ENCODE measurements at places on chromosomes 6 and 20. TPM values are rescaled to one million over a fixed set of nuclear protein-coding genes. Genes with fewer than 3 reads are reported as not detected.

Gene POPDC3
- total RNA-seq: 2.5 TPM

Gene COL21A1
- total RNA-seq: 151 TPM

GRCh38 chr6:36989264-36989663, 3.3 kb upstream of the MTCH1 start:
- DNase-seq: no peak

GRCh38 chr6:146968041-146968760, 236.0 kb upstream of the STXBP5 start:
- DNase-seq: no peak

GRCh38 chr6:11848346-11848651, 69.7 kb upstream of the ADTRP start:
- DNase-seq: no peak

Gene VARS2
- 14.4 TPM for total RNA-seq

- no peak for DNase-seq
Measured at GRCh38 chr6:169324086-169324485, 70.4 kb upstream of the THBS2 start.

GRCh38 chr20:3804254-3804751, 8.2 kb downstream of the CDC25B start:
- DNase-seq: no peak

Gene GRIK2
- total RNA-seq: 32.3 TPM

DNA sequence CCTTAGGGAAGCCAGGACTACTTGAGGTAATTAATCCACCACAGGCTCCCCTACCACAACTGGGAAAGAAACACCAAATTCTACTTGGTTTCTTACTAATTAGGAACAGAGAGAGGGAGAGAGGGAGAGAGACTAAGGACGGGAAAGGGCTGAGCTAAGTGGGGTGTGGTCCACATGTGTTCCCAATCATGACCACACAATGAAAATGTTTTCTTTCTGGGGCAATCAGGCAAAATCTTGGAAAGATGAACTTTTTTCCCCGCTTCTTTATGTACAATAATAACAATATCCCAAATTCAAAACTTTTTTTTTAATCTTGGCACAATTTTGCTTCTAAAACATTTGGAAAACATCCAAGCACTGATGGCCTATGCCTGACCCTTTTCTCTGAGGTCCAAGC, 734.4 kb downstream of the MAFB start:
- no peak for DNase-seq

GRCh38 chr6:144654506-144654905, 369.4 kb downstream of the UTRN start:
- no peak for DNase-seq

DNA sequence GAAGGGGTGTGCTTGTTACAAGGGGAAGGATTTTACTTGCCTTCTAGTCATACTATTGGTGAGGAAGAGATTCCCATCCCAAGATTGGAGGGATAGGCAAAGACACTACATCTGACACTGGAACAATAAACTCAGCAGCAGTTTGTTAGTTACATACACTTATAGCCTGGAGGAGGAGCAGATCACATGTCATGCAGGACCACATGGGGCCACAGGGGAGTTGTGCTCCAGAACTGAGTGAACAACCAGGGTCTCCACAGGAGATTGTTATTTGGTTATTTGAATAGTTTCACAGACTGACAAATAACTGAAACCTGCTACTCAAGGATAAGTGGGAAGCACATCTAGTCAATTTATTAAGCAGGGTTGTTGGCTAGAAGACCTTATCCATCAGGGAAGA, 559.4 kb upstream of the MANEA start:
- DNase-seq: no peak

GRCh38 chr6:13702809-13703302, 8.8 kb downstream of the RANBP9 start:
- no peak for DNase-seq

- DNase-seq: no peak
Measured at GRCh38 chr20:41734506-41734945, 116.3 kb upstream of the CHD6 start.

- no peak for DNase-seq
Measured at GRCh38 chr20:35166242-35166830, 5.5 kb upstream of the PROCR start.

Gene RIPPLY2
- total RNA-seq: 0.26 TPM

DNA sequence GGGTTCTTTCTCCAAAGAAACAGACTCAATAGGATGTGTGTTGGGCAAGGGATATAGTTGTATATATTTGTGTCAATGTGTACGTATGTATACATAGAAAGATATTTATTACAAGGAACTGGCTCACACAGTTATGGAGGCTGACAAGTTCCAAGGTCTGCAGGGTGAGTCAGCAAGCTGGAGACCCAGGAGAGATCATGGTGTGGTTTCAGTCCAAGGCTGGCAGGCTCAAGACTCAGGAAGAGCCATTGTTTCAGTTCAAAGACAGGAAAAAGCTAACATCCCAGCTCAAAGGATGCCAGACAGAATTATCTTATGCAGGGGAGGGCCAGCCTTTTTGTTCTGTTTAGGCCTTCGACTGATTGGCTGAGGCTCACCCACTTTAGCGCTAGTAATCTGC, 89.9 kb upstream of the RALGAPA2 start:
- no peak for DNase-seq

Gene CHRNA4
- 0.79 TPM for total RNA-seq

GRCh38 chr6:79564636-79565035, 27.4 kb upstream of the LCA5 start:
- no peak for DNase-seq

Gene GPSM3
- 2.2 TPM for total RNA-seq

DNA sequence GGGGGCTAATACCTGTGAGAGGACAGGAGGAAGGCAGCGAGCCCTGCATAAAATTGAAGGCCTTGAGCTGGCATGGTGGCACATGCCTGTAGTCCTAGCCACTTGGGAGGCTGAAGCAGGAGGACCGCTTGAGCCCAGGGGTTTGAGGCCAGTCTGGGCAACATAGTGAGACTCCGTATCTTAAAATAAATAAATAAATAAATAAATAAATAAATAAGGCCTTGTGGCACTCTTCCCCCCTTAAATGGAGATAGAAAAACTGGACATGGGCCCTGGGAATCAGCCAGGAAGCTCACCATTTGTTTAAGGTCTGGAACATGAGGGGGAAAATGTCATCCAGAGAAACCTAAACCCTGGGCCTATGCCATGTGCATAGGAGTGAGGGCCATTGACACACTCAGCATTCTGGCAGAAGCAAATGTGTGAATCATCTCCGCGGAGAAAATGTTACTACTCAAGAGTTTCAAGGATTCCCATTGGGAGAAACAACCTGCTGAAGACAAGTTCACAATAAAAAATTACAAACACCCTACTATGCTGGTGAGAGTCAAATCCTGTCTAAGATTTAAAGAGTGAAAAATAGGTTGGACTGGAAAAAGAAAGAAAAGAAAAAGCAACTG, 51.9 kb upstream of the UBR2 start:
- DNase-seq: no peak

Gene SRMS
- 0.48 TPM for total RNA-seq

Gene FOXF2
- total RNA-seq: 6.6 TPM

DNA sequence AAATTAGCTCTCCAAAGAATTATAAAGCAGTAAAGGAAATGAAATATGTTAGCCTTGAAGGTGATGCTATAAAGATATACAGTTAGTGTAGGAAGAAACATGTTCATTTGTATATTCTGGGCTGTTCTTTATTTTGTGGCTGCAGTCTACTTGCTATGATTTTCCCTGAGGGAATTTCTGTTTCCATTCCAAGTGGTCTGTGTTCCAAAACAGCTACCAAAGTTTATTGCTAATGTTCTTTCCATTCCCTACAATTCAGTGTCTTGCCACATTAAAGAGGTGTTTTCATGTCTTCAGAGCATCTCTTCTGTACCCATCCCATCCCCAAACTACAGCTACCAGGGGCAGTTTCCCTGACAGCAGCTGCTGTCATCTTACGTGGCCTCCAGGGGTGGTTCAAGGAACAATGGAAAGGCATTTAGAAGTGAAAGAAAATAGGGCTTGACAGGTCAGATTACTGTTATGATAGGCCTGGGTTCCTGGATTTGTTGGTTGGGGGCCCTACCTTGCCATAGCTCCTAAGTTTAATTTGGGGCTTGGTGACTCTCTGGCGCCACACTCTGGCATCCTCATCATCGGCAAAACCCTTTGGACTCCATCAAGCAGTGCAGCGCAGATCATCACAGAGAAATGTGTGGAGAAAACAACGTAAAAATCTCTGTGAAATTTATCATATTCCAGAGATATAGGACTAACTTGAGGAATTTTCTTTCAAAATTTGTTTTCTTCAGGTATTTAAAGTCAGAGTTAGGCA, 33.8 kb upstream of the AIG1 start:
- DNase-seq: no peak

DNA sequence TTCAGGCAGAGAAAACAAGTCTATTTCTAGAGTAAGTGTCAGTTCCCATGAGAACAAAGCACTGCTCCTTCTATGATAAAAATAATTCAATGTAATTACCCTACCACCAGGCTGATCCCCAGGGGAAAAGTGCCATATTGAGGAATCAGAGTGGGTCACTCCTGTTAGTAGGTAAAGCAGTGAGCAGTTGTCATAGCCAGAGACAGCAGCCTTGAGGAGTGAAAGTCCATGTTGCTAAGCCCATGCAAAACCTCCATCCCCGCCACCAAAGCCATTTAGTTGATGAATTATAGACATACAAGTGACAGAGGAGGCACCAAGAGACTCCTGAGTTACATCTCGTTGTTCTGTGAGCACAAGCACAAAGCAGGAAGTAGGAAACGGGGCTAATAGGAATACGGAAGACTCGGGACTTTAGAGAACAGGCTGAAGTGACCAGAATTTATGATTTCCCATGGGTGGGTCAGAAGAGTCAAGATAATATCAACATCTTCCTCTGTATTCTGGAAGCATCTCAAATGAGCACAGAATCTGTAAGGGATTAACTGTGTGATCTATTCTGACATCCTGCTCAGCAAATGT, 197.9 kb downstream of the MAFB start:
- DNase-seq: no peak

- DNase-seq: no peak
Measured at GRCh38 chr6:170201361-170201760, 89.5 kb downstream of the DLL1 start.

Gene PSORS1C1
- 0.48 TPM for total RNA-seq

DNA sequence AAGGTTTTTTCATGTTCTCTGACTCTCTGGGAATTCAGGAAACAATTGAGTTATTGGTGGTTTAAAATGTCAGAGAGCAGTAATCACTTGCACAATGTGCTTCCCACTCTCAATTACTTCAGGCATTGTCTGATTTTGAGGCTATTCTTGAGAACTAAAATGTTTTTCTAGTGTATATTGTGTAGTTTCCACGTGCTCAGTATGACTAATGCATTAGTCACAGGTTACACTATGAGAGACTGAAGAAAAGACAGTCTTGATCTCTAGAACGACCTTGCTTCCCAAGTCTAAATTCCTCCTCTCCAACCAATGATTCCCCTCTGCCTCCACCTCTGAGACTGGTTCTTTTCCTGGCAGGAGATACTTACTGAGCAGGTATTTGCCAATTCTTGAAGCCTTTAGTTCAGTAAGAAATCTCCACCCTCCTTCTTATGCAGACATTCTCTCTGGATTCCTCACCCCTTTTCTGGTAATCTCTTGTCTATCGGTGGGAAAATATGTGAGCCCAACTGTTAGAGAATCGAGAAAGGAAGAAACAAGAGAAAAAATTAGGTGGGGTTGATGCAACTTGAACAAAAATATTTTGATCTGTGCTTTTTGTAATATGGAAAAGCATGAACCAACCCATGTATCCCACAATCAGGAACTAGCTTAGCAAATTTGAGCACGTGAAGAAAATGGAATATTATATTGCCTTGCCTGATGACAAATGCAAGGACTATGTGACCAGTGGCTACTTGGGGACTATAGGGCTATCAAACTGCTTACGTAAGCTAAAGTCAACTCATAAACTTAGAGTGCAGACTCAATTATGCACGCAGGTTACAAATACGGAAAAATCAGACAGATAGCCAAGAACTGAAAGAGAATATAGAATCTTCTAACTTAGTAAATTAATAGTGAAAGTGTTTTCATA, 61.1 kb upstream of the SLC22A16 start:
- no peak for DNase-seq

Gene DNMT3B
- 2.4 TPM for total RNA-seq

Gene NOX3
- total RNA-seq: not detected

Gene COL11A2
- 1.3 TPM for total RNA-seq

DNA sequence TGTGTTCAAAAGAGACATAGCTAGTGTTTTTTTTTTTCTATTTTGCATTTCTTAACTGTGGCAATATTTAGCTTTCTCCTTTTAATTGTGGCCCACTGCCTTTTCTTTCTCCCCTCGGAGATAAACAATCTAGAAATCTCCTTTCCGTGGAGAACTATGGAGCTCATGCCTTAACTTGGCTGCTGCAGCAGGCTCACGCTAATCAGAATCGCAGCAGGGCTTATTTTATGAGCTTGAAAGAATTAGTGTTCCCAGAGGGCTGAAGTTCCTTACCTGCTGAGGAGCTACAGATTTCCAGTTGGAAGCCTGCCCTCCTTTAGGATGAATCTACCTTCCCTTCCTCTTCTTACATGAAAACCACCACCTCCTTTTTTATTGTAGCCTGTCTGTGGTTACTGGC, 35.6 kb downstream of the CTNNBL1 start:
- no peak for DNase-seq

GRCh38 chr6:114007516-114007915, 36.6 kb upstream of the HDAC2 start:
- no peak for DNase-seq

Gene ULBP1
- 0.16 TPM for total RNA-seq

GRCh38 chr6:137097057-137097456, 52.3 kb upstream of the IL20RA start:
- DNase-seq: no peak

Gene EPB41L1
- 37.0 TPM for total RNA-seq

GRCh38 chr6:76381612-76382011, 309.1 kb upstream of the IMPG1 start:
- DNase-seq: no peak

Gene ADAM33
- total RNA-seq: 88.2 TPM

DNA sequence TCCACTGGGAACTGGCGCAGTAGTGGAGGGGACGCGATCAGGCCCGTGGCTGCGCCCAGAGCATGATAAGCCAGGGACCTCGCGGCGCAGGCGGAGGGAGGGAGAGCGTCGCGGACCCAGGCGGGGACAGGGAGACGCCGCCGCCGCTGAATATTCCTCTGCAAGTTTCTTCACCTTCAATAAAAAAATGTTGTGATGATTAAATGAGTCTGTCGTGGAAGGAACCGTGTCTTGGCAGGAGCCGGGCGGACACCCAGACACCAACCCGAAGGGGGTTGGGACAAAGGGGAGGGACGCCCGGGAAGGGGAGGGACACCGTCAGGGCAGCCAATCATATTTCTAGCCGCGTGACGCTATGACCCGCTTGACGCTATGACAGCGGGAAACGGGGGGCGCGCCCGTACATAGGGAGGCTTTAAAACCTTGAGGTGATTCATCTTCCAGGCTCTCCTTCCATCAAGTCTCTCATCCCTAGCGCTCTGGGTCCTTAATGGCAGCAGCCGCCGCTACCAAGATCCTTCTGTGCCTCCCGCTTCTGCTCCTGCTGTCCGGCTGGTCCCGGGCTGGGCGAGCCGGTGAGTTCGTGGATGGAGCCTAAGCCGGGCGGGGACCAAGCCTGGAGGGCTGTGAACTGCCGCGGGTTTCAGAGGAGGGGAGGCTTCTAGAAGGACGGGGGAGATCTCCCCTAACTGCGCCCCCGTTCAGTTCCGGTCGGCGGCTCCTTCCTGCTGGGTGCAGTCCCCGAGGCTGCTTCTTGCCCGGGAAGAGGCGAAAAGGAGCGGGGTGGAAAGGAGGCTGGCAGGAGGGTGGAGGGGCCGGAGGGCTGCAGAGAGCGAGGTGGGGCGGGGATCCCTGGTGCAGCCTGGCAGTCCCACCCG, at the start of gene ULBP2:
Gene ULBP2 (plus strand): TSS at position 432 of the 878 bp plus-strand sequence. CDS start 59 bp downstream, at position 491.
- peak; percentile 59 for DNase-seq

Gene FAM83C
- total RNA-seq: 0.21 TPM

All from urinary bladder (tissue), 4 donors.